ENCODE measurements at places on chromosomes 5 and 9.

DNA sequence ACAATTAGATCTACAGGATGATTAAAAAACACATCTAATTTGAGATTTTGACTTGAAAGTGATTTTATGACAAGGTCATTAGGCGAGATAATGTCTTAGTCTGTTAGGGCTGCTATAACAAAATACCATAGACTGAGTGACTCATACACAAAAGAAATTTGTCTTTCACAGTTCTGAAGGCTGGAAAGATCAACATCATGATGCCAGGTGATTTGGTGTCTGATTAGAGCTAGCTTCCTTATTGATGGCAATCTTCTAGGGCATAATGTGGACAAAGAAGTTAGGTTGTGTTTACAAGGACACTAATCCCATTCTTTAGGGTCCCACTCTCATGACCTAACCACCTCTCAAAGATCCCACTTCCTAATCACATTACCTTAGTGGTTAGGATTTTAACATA, 256.7 kb downstream of the TUSC1 start:
- DNase-seq: no peak

DNA sequence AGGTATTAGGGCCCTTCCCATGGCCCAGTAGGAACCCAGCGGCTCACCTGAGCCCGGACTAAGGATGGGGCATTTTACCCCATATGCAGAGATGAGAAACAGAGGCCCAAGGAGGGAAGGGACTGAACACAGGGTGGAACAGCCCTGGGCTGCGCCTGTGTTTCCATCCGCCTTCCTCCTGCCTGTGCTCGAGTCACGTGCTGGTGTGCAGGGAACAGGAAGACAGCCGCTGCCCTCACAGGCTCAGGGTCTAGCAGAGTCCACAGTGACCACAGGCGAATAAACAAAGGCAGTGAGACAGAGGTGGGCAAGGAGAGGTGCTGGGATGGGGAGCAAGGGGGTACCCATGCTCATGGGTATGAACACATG, 129.4 kb downstream of the C9orf50 start:
- DNase-seq: no peak

DNA sequence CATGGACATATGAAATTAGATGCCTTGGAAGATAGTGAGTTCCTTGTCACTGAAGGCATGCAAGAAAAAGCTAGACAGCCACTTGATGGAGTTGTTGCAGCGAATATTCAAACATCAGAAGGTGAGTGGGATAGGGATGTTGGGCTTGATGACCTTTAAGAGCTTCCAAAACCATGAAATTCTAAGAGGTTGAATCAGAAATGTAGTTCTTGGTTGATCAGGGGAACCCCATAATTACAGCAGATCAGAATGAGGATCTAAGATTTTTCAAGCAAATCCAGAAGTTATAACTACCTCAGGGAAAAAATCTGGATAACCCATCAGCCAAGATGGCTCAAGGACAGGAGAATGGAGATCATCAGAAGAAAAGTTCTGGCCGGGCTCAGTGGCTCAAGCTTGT, 244.3 kb upstream of the NR4A3 start:
- no peak for DNase-seq

DNA sequence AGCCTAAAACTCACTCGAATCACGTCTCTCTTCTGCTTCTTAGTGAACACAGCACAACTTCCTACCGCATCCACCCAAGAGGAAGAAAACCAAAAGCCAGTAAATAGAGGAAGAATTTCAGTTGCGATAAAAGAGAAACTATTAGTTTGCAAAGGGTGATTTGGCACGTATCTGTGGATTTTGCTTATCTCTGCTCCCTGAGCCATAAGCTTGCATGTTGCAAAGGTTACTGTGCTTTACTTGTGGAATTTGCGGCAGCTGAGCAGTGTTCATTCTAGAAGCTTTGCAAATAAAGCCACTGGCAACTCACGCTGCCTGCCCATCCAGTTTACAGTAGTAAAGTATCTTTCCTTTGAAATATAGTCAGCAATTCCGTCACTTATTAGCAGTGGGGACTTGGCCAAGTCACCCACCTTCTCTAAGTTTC, 149.0 kb upstream of the PCA3 start:
- no peak for DNase-seq

DNA sequence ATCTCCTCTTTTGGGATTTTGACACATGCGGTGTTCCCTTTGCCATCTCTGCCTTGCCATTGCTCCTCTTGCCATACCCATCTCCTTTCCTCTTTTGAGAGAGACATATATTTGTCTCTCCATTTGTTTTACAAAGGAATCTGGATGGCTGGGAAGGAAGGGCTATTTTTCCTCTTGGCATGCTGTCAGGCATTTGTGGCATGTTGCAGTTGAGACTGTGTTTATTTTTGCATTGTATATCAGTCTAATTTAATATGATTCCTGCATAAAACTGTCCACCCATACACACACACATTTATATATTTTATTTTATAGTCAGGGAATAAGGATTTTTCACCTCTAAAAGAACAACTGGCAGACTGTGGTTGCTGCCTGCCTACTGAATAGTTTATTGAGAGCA, 1105.8 kb upstream of the SEMA6A start:
- no peak for DNase-seq

DNA sequence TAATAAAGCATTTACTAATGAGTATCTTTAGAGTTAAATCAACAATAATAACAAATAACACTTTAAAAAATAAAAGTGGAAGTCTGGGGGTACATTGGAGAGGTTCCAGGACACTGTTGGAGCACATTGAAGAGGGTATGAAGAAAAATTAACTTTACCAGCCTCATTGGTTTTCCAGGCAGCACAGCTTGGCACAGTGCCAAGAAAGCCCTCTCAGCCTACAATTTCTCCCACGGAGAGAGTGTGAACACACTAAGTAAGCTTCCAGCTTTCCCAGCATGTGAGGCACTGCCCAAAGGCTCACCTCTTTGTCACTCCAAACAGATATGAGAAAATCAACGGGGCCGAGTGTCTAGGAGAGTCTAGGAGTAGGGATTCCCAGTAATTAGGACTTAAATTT, 1912.8 kb upstream of the NUDT12 start:
- DNase-seq: no peak

DNA sequence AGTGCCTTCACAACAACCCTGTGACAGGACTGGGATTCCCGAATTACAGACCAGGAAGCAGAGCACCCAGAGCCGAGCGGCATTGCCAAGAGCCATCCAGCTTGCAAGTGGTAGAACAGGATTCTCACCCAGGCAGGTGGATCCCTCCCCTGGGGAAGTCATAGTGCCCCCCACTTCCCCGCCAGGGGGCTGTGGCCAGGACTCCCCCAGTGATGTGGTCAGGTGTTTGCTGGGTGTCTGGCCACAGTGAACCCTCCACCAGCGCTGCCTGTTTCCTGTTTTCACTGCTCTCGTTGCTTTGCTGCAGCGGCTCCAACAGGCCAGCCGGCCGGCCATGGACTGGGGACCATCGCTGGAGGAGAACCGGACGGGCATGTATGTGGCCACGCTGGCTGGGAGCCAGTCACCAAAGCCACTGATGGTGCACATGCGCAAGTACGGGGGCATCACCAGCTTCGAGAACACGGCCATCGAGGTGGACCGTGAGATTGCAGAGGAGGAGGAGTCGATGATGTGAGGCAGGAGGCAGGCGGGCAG, 19.3 kb downstream of the SLC6A7 start:
- DNase-seq: peak; percentile 52

- DNase-seq: no peak
Observed at GRCh38 chr9:137095664-137096517, 9.1 kb downstream of the MAN1B1 start.

- no peak for DNase-seq
Observed at GRCh38 chr9:127455324-127455992, 4.1 kb downstream of the LRSAM1 start.

GRCh38 chr5:373710-374602, 52.4 kb downstream of the AHRR start:
- peak; percentile 74 for DNase-seq

GRCh38 chr5:2902186-2902585, 150.7 kb upstream of the IRX2 start:
- DNase-seq: no peak

GRCh38 chr5:111932628-111933027, 175.6 kb upstream of the NREP start:
- no peak for DNase-seq

GRCh38 chr9:14158916-14159315, 155.0 kb downstream of the NFIB start:
- peak; percentile 6 for DNase-seq

GRCh38 chr9:127595611-127596010, 16.5 kb upstream of the STXBP1 start:
- DNase-seq: no peak

GRCh38 chr5:33832404-33833236, 59.2 kb downstream of the ADAMTS12 start:
- peak; percentile 68 for DNase-seq

- DNase-seq: no peak
Observed at GRCh38 chr5:168944004-168944403, 356.9 kb downstream of the SLIT3 start.

DNA sequence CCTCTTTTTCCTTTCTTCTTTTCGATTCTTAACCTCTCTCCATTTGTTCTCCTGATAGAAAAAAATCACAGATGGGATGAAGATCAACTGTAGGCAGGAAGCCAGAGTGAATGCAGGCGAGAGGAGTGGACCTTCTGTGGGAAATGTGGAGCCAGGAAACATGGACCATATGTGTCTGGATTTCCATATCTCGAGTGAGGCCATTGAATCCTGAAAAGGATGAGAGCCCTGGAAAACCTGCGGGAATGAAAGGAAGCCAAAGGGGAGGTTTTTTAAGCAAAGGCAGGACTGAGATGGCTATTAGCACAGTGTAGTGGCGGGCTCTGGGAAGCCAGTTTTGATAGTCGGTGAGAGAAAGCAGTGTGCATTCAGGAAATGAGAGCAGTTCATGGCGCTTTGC, 139.5 kb upstream of the C9orf72 start:
- DNase-seq: no peak

DNA sequence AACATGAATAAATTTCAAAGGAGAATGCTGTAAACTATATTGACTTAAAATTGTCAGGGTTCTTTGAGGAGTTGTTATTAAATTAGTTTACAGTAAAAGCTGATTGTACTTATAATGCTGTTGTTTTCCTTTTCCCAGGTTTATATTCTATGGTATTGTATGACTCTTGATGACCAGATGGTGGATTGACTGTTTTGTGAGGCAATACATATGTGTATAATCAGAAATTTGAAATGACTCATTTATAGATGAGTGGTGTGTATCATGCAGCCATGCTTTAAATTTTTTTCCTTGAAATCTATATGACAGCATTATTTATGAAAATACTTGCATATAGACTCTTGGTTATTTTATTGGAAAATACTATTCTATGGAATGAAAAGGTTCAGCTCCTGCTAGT, 195.3 kb downstream of the CNTLN start:
- peak; percentile 5 for DNase-seq

Data from AG10803 (cell line).